ENCODE measurements at places on chromosomes 1 and 21. TPM values are rescaled to one million over a fixed set of nuclear protein-coding genes. Genes with fewer than 3 reads are reported as not detected.
A peak's percentile ranks its signal among the peaks of the same experiment; 100 is the strongest.

DNA sequence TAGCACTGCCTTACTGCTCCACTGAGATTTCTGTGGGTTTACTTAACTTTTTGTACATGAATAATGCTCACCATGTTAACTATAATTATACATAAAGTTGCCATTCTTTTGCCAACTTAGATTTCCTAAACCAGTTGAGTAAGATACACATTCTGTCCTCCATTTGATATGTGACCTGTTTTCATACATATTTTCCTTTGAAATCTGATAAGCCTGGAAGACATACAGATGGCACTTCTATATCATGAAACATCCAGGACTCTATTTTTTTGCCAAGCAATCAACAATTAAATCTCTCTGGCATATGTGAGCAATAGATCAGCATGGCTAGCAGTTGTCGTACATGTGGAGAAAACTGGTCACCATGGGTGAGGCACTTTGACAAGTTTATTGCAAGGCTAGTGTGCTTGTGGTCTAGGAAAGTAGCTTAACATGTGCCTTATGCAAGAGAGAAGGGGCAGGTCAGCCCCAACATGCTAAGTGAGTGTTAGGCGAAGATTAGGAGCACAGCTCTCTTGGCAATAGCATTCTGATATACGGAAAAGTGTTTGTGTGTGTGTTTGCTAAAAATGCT, 14.2 kb downstream of the PRRX1 start:
- DNase-seq = no peak

GRCh38 chr1:110879758-110880606, 7.0 kb downstream of the CD53 start:
- DNase-seq = no peak

GRCh38 chr1:203342192-203342940, 8.6 kb downstream of the FMOD start:
- DNase-seq = peak; percentile 19

- peak; percentile 21 for DNase-seq
Measured at GRCh38 chr1:172916116-172916515, 134.6 kb downstream of the TNFSF18 start.

DNA sequence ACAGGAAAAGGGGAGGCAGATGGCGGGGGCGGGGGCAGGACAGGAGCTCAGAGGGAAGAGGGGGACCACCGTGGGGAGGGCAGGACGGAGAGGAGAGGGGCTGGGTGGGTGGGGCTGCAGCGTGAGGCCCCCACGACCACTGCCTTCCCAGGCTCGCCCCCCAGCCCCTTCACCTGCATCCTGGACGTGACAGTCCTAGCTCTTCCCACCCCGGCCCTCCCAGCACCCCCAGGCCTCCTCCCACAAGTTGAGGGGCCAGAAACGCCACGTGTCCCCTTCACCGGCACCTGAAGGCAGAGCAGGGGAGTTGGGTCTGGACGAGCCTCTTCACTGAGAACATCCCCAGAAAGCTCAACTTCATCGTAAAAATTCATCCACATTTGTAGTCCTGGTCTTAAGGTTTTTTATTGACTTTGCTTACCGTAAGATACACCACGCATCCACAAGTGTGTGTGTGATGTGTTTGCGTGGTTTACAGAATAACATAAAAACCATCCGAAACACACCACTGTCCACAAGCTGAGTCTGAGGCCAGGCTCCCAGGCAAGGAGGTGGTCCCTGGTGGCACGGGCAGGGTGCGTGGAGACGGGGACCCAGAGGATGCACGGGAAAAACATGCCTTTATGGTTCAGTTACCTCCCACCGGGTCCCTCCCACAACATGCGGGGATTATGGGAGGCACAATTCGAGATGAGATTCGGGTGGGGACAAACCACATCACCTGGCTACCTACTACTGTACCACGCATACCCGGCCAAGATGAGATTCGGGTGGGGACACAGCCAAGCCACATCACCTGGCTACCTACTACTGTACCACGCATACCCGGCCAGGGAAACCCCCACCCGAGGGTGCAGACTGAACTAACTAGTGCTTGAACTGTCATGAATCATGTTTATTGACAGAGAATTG, 13.9 kb upstream of the COL18A1 start:
- DNase-seq = no peak

GRCh38 chr1:174761335-174761734, 238.4 kb upstream of the CACYBP start:
- no peak for DNase-seq

- no peak for DNase-seq
Measured at GRCh38 chr1:16050328-16050727, 6.7 kb downstream of the CLCNKB start.

DNA sequence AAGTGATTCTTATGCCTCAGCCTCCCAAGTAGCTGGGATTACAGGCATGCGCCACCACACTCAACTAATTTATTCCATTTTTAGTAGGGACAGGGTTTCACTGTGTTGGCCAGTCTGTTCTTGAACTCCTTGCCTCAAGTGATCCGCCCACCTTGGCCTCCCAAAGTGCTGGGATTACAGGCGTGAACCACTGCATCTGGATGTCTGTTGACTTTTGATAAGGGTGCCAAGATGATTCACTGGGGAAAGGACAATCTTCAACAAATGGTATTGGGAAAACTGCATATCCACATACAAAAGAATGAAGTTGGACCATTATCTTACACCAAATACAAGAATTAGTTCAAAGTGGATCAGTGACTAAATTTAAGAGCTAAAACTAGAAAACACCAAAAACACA, 19.8 kb downstream of the RO60 start:
- DNase-seq = no peak

- DNase-seq = no peak
Measured at GRCh38 chr1:37267111-37267835, 207.1 kb upstream of the ZC3H12A start.

DNA sequence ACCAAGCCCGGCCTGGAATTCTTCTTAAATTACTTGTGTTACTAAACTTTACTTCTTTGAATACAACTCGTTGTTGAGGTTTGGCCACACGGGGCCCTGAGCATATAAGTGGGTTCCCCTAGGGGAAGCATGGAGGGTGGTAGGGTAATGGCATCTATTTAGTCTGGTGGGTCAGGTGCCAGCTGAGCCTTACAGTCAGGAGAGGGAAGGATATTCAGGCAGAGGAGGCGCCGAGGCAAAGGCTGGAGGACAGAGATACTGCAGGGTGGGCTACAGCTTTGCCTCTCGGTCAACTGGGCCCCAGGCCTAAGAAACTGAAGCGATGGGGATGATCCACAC, 424 bp upstream of the NECAP2 start:
- peak; percentile 5 for DNase-seq

- DNase-seq = peak; percentile 69
Measured at GRCh38 chr1:201774224-201774982, 54.6 kb upstream of the IPO9 start.

- DNase-seq = no peak
Measured at GRCh38 chr21:28972398-28972797, 20.3 kb downstream of the LTN1 start.

DNA sequence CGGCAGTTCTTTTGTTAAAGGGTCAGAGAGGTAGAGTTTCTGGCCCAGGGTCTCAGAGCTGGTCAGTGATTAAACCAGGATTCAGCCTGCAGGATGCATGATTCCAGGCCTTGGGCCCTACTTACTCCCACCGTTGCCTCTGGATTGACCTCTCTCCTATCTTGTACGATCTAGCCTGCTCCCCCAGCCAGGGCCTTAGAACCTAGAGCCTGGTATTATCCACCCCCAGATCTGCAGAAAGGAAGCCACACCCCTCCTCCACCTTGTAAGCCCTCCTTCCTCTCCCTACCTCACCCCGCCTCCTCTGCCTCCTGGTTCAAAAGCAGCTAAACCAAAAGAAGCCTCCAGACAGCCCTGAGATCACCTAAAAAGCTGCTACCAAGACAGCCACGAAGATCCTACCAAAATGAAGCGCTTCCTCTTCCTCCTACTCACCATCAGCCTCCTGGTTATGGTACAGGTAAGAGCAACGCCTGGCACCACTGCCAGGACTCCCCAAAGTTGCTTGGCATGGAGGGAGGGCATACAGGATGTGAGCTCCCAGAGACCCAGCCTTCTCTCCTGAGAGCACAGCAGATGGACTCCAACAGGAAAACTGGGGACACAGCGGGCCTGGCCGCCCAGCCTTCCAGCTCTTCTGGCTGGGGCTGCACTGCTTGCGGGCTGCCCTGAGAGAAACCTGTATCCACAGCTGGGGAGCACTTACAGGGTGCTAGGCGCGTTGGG, at the start of gene CD52:
Gene CD52 (plus strand): TSS at position 347 of the 726 bp plus-strand sequence. CDS start 60 bp downstream, at position 407.
- no peak for DNase-seq

DNA sequence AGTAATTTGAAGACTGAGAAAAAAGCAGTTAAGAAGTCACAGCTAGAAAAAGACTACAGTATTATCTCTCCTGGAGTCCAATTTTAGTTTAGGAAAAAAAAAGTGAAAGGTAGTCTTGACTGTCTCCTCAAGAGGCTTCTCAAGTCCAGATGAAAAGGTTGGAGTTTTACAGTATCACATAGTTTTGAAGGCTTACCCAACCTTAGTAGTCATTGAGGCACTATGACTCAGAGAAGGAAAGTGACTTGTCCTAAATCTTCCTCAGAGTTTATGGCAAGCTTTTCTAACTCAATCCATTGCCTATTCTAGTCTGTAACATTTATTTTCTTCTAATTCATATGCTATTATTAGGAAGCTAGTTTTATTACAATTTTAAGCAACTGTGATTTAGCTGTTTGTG, 174.9 kb downstream of the DPYD start:
- DNase-seq = peak; percentile 35

- DNase-seq = no peak
Measured at GRCh38 chr1:39926820-39927219, 25.1 kb upstream of the MYCL start.

The MMP23B gene
- total RNA-seq = 3.3 TPM

The DMRTA2 gene
- total RNA-seq = not detected

The ASCL5 gene
- not detected for total RNA-seq

All from HFFc6 (cell line).